Frontal cortex (tissue), 4 donors: ENCODE measurements at places on chromosomes 3 and 15. TPM values are rescaled to one million over a fixed set of nuclear protein-coding genes. Genes with fewer than 3 reads are reported as not detected.

Gene SI
- not detected for total RNA-seq

Gene GOLGA8G
- total RNA-seq, result not detected

Gene FGD5
- total RNA-seq, result 2.9 TPM

Gene SSUH2
- total RNA-seq, result 0.41 TPM

Gene CDHR4
- total RNA-seq, result not detected

Gene LTK
- total RNA-seq, result not detected

Gene MAP3K13
- 45.7 TPM for total RNA-seq
